Lung microvascular endothelial cell (primary cell): ENCODE measurements at places on chromosomes 12 and 14. TPM values are rescaled to one million over a fixed set of nuclear protein-coding genes. Genes with fewer than 3 reads are reported as not detected.

Gene EEA1
- 8.5 and 9.6 TPM in 2 replicates for total RNA-seq

- DNase-seq: no peak
These were observed 137.6 kb downstream of the KTN1 start for GRCh38 chr14:55717621-55718020.

Gene DPPA3
- total RNA-seq: not detected in 2 replicates

GRCh38 chr12:103172447-103173112, 215.1 kb downstream of the ASCL1 start:
- DNase-seq: no peak
